ENCODE measurements at places on chromosomes 6 and 20.

DNA sequence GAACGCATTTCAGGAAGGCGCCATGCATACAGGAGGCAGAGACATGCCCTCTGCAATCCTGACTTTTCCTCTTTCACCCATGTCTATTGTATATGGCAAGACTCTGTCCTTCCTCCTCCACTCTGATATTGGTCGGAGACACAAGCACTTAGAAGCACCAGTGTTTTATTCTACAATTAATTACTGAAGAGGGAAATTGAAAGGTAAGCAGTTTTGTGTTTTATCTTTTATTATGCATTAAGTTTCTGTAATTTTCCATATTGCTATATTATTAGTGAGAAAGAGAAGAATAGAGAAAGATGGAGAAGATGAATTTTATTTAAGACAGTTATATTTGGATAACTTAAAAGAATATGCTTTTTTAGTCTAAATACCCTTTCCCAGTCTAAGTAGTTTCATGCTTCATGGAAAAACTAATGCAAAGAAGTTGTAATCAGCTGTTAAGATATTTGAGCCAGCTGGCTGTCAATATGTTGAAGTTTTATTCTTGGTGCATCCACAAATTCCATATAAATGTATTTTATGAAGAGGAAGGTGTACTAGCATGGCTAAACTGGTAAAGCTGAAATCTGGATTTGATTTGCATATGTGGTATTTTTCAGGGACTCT is 13.6 kb downstream of the ARID1B start:
- no peak for DNase-seq

DNA sequence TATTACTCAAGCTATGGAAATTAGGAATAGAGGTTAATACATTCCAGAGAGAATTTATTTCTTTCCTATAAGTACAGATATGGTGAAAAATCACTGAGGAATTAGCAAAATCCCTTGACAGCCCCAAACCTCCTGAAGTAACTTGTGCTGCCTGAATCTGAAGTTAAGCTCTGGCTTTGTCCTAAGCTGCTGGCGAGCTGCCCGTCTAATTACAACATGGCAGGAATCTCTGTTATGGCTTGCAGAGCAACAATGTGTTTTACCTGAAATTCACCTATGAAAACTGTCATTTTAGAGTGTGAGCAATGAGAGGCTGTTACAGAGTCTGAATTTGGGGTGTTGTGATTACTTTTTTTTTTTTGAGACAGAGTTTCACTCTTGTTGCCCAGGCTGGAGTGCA is 22.5 kb upstream of the IYD start:
- DNase-seq, result no peak

GRCh38 chr6:12903246-12903645 is 186.7 kb downstream of the PHACTR1 start:
- no peak for DNase-seq

- no peak for DNase-seq
These were observed 4.5 kb upstream of the CPNE1 start for GRCh38 chr20:35669221-35669620.

- DNase-seq, result no peak
These were observed 92.1 kb downstream of the ID4 start for GRCh38 chr6:19929312-19929711.

DNA sequence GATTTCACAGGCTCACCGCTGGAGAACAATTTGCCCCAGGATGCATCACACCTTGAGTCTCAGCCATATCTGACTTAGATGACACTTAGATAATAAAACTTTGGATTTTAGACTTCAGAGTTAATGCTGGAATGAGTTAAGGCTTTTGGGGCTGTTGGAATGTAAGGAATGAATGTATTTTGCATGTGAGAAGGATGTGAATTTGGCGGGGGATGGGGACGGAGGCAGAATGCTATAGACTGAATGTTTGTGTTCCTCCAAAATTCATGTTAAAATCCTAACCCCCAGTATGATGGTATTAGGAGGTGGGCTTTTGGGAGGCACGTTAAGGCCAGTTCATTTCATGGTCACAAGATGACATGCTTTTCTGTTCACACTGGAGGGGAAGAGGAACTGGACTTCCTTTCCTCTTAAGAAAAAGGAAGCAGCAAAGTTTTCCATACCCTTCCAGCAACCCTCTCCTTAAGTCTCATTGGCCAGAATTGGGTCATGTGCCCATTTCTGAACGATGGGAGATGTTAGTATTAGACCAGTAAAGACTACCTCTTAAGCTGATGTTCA is 5.8 kb upstream of the SRXN1 start:
- no peak for DNase-seq

DNA sequence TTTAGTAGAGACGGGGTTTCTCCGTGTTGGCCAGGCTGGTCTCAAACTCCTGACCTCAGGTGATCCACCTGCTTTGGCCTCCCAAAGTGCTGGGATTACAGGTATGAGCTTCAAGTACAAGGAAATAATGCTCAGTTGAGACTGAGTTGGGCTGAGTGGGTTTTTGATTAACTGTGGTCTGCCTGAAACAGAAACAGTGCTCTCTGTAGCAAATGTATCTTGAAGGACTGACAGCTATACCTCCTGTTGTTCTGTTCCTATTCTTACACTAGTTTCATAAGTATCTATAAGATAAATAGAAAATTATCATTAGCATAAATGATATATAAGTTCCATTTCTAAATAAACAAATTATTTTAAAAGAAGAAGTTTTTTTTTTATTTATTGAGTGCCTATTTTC is 142.8 kb upstream of the PTPRK start:
- DNase-seq, result no peak

DNA sequence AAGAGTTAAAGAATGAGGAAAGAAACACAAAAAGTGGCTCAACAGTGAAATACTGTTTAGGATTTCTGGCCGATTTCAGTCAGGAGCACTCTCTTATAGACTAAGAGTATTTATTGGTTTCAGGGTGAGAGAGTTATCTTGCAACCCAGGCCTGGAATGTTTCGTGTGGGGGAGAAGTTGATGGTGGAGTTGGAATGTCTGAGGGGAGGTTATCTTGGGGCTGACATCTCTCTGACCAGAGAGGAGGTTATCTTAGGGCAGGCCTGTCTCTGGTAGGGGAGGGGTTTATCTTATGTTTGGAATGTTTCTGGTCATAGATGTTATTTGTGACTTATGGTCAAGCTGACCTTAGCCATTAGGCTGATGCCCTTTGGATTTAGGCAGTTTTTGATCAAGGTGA is 80.3 kb downstream of the HTR1B start:
- no peak for DNase-seq

DNA sequence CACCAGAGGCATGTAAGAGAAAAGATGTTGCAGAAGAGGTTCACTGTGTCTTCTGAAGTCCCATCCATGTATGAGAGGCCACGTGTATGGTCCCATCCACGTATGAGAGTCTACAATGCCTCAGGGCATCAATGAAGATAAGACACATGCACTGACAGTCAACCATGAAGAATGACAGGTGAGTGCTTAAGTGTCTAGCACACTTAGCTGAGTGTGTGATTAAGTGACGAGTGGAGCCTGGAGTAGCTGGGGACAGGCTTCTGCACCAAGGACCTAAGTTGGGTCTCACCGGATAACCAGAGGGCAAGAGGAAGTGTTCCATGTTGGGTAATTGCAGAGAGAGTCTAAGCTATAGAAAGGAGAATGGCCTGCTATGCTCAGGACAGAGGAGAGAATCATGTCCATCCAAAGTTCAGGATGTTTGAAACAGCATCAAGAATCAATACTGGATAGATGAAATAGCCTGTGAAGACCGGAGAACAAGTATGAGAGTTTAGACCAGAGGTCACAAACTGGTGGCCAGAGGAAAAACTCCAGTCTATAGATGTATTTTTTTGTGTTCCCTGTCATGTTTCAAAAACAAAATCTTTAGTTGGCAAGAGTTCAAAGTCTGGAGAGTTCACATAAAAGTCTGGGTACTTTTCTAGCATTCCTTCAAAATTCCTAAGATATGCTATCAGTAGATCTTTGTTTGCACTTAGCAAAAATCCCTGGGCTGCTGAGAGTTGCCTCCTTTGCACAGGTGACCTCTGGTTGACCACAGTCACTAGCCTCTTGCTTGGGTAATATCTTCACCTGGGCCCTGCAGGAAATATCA is 165.8 kb downstream of the KIF16B start:
- no peak for DNase-seq

GRCh38 chr20:60565551-60565950 is 607.3 kb downstream of the CDH26 start:
- DNase-seq, result no peak

DNA sequence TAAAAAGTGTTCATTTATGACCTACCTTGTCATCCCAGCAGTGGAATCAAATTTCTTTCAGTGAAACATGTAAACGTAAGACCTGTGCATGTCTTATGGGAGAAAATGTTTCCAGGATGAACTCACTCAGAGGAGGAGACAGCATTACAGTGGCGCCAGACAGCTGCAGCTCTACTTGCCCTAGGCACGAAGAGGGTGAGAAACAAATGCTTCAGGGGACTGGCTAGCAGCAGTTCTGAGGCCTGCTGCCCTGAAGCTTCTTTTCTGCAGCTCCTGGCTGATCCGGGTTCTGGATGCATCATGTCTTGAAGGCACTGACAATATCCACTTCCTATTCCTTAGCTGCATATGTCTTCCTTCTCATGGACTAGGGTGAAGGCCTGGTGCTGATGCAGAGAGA is 120.2 kb downstream of the QRSL1 start:
- DNase-seq, result no peak

- DNase-seq, result no peak
These were observed 145.4 kb downstream of the RPS12 start for GRCh38 chr6:132959639-132960326.

DNA sequence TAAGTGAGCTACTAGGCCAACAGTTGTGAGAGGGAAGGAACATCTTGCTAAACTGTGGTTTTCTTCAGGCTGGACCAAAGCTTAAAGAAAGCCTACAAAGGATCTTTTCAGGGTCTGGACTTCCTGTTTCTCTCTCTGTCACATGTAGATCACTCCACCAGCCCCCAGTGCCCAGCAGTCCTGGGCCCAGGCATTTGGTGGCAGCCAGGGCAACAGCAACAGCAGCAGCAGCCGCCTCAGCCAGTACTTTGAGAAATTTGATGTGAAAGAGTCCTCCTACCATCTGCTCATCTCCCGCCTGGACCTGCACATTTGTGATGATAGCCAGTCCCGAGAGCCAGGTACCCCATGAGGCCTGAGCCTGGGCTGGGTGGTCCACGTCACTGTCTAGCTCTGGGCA is 44.1 kb downstream of the BLTP3A start:
- no peak for DNase-seq

DNA sequence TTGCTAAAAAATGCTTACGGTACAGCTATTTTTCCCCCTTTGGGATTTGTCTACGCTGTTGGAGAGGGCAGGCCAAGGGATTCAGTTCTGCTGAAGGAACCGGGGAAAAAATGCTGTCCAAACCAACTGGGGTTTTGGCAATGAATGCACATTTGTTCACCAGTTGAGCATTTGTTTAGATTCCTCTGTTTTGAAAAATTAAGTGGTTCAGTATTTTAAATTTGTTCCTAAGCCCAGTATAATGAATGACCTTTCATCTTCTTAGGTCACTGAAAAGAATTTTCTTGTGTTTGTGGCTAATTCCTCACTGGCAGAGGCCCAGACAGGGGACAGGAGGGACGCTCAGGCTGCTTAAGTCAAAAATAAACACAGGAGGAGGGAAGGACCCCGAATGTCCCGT is 10.8 kb upstream of the EYA2 start:
- DNase-seq, result no peak

- no peak for DNase-seq
These were observed 6.0 kb downstream of the CD83 start for GRCh38 chr6:14123386-14124111.

DNA sequence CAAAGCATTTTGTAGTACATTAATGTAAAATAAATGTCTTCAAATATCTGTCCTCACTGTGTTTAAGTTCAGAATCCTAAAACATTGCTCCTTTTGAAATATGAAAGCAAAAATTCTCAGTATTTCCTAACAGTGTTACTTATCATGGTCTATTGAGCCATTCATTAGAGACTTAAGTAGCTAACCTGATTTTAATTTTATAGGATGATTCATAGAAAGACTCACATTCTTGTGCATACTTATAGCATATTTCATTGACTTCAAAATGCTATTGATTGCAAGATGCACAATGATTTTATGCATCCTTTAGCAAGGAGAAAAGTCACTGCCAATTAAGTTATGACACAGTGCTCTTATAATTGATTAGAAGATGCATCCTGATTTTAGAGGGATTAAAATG is 85.7 kb downstream of the HIVEP1 start:
- DNase-seq, result no peak

- no peak for DNase-seq
These were observed 800.6 kb downstream of the DHX35 start for GRCh38 chr20:39762716-39763115.

DNA sequence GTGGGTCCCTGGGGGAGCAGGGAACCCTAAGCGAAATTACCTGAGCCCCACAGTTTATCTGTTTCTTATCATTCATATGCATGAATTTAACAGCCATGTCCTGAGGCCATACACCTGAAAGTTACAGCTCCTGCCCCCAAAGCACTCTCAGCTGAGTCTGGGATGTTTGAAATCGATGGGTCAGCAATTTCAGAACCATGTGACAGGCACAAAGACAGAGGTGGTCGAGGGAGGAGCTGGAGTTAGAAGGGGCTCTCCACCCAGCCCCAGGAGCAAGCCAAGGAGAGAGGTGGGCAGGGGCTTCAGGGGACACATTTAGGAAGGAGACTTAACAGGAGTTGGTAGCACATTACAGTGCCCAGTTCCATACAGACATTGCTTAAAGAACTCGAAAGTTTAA is 14.9 kb downstream of the TTBK1 start:
- no peak for DNase-seq

GRCh38 chr6:160363016-160363996 is 15.1 kb downstream of the SLC22A3 start:
- no peak for DNase-seq

- DNase-seq, result no peak
These were observed 141.5 kb upstream of the PDE7B start for GRCh38 chr6:135710042-135710441.

DNA sequence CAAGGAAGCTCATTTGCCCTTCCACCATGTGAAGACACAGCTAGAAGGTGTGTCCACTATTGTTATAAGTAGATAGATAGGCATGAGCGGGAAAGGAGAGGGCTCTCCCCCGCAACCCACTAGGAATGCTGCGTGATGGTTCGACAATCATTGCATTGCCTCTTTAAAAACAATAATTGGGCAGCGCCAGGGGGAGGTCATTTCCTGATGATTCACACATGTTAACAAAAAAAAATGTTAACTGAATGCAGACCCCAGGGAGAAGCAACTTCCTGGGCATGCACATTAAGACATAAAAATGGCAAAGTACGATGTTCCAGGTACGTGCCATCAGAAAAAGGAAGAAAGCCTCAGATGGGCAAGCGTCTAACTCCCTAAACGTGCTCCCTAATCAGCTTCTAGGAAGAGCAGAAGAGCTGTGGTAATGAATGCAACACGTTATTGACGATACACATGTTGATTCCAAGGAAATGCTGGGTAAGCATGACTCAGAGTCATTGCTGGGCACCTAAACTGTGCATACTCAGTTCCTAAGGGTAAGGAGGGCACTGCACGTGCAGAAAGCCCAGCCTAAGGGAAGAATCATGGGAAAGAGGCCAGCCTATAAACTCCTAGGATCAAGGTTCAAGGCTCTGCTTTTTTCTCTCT is 113.7 kb downstream of the FAM217A start:
- DNase-seq, result no peak

GRCh38 chr20:41081276-41081814 is 52.7 kb downstream of the TOP1 start:
- DNase-seq, result no peak

All from stimulated activated CD4-positive, alpha-beta T cell treated with anti-CD3 and anti-CD28 coated beads, Interleukin-12 subunit alpha, Interleukin-12 subunit beta, amount 100 ng/mL, for 4 hours (primary cell).